Activated CD4-positive, alpha-beta T cell treated with anti-CD3 and anti-CD28 coated beads, Interleukin-2, amount 10 ng/mL, durations not matched to agents 24 days and 14 days (primary cell): ENCODE measurements at places on chromosomes 5 and 9. TPM values are rescaled to one million over a fixed set of nuclear protein-coding genes. Genes with fewer than 3 reads are reported as not detected.

DNA sequence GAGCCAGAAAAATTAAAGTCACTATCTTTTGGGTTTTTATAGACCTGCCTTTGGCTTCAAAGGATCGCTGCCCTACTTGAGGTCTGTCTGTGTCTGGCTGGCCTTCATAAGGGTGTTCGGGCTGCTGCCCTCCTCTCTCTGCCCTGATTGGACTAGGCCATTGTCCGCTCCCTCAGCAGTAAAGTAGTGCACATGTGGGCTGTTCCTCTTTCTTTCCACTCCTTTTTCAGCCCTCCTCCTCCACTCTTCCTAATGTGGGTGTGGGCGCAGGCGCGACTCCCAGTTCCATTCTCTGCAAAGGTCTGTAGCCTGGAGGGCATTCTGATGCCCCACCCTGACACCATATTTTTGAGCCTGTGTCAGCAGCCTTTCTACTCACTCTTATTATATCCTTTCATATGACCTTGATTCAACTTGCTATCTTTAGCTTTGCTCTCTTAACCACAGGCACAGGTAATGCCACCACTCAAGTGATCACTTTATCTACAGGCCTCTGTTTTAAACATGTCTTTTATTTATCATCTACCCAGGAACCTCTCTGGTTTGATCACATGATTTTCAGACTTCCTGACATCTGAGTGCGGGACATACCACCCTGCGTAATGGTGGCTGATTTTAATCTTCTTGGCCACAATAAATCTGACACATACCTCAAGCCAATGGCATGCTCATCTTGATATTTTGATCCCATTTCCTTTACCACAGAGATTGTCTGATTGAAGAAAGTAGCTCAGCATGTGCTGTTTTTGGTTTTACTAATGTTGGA is 144.5 kb downstream of the AOPEP start:
- peak; percentile 74 for DNase-seq

GRCh38 chr5:10669983-10670382 is 91.1 kb downstream of the DAP start:
- no peak for DNase-seq

- DNase-seq, result no peak
These were observed 138.6 kb downstream of the C5orf15 start for GRCh38 chr5:133829786-133830185.

DNA sequence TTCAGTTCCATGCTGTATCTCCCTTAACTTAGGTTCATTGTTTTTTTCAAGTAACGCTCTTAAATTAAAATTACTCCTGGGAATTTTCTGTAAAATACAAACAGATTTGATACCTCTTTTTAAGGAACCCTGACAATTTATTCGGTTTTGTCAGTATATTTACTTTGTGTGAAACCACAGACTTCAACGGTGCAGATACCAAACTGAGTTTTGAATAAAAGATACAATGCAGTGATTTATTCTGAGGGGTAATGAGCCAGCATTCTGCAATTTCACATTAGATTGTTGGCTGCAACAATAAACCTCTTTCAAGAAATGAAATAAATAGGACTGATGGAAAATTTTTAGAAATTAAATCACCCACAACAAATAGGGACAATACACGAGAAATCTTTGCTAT is 308.6 kb upstream of the EDIL3 start:
- no peak for DNase-seq

GRCh38 chr5:38060354-38060753 is 198.0 kb upstream of the EGFLAM start:
- no peak for DNase-seq

- peak; percentile 86 for DNase-seq
These were observed at the start of gene GBGT1 for GRCh38 chr9:133163504-133164172. TSS of gene GBGT1 (minus strand) at chr9:133163914. CDS start at chr9:133162412, 1,502 bp downstream.

DNA sequence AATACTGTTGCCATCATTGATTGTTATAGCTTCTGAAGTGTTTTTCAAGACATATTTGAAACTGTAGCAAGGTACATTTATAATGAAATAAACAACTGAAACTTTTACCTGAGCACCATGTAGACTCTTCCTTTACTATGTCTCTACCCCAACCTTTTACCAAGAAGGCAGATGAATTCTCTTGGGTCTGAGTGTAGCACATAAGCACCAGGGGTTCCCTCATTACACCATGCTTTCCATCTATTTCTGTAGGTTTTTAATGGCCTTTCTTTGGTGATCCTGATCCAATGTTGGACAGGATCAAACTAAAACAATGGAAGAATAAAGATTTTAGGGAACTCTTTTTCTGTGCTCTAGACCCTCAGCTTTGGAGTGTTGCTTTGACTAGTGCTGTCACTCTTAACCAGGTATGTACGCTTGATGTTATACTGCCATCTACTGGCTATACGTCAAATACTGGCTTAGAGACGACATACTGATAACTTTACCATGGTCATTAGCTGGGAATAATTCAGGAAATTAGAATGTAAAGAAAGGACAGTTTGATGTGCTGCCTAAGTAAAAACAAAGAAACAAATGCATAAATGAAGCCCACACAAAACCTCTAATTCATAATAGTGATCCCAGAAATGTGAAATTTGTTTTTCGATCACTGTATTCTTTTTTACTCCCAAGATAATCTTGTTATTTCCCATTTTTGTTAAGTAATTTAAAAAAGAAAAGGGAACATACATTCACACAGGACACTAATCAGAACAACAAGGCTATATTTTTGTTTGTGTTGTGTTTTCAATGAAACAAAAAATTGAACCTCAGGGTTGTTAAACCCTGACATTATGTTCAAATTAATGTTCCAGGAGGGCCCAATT is 30.7 kb downstream of the IFNW1 start:
- peak; percentile 81 for DNase-seq

GRCh38 chr9:89448381-89448780 is 49.5 kb downstream of the SEMA4D start:
- no peak for DNase-seq

GRCh38 chr5:138276402-138277054 is 2.1 kb upstream of the GFRA3 start:
- DNase-seq, result no peak

DNA sequence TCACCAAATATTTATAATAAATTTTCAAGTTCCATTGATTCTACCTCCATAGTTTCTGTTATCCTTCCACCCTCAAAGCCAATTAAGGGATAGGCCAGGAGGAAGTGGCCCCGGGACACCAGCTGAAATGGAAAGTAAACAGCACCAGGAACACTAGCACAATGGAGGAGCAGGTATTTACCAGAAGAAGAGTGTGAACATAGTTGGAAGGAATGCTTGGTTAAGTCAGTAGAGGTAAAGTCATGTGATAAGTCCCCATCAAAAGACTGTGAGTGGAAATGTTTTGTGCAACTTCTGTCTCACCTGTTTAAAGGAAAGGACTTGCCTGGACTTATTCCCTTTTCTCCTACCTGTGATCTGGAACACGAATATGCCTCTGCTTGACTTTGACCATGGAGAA is 146.7 kb upstream of the RAI14 start:
- DNase-seq, result no peak

DNA sequence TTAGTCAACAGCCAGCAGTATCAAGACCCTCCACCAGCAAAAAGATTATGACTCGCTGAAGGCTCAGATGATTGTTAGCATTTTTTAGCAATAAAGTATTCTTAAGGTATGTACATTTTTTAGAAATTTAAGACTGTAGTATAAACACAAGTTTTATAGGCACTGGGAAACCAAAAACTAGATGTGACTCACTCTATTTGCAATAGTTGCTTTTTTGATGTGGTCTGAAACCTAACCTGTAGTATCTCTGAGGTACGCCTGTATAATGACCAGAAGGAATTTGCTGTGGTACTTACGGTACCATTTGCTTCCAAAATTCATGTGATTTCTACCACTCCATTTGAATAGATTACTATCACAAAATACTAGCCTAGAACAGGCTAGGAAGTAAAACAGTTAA is 60.8 kb downstream of the WDR41 start:
- DNase-seq, result no peak

DNA sequence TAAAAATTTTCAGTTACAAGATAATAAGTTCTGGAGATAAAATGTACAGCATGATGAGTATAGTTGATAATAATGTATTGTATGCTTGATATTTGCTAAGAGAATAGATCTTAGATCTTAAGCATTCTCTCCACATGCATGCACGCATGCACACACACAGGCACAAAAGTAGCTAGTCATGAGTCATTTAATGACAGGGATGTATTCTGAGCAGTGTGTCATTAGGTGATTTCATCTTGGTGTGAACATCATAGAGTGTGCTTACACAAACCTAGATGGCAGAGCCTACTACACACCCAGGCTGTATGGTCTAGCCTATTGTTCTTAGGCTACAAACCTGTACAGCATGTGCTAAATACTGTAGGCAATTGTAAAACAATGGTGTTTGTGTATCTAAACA is 124.2 kb downstream of the PTTG1 start:
- DNase-seq, result no peak

DNA sequence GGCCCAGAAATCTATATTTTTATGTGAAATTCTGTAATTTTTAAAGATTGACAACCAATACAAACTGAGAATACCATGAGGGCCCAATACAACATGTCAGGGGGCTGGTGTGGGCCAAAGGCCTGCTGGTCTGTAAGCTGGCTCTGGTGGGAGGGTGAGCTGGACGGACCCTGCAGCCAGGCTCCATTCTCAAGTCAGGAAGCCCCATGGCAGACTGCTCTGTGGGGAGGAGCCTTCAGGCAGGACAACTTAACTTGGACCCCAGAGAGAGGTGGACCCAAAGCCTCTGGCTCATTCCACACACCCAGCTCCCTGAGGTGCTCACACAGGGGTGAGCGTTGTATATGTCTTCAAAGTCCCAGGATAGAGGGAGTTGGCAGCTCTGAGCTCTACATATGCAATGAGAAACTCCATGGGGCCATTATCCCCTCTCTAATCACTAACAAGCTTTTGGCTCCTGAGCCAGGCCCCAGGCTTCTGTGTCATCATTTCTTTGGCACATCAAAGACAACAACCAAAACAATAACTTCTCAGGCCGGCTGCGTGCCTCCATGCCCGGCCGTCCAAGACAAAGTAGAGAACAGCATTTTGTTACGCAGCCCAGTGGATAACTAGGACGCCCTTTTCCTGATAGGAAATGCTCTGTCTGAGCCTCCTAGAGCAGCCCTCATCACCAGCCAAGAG is 6.4 kb downstream of the SEPTIN8 start:
- DNase-seq, result no peak

GRCh38 chr5:152622628-152623027 is 217.5 kb upstream of the NMUR2 start:
- DNase-seq, result no peak

DNA sequence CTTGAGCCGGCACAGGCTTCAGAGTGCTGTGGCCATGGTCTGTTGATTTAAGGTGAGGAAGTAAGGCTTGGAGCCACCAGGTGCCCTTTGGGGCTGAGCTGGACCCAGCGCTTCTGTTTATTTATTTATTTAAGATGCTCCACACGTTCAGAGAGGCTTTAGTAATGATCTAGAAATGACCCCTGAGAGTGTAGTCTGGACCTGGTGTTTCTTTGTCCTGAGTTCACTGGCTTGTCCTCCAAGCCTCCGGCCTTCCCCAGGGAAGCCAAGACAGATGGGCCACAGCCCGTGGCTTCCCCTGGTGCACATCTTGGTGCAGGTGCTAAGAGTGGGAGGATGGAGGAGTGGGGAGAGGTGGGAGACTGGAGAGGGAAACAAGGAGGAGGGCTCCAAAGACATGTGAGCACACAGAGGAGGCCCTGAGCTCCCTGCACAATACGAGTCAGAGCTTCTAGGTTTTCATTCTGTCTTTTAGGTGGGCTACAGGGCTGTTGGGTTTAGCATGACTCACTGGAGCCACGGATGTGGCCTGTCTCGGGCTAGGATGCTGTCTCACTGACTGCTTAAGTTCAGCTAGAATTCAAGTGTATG is 56.9 kb downstream of the AHRR start:
- peak; percentile 78 for DNase-seq

DNA sequence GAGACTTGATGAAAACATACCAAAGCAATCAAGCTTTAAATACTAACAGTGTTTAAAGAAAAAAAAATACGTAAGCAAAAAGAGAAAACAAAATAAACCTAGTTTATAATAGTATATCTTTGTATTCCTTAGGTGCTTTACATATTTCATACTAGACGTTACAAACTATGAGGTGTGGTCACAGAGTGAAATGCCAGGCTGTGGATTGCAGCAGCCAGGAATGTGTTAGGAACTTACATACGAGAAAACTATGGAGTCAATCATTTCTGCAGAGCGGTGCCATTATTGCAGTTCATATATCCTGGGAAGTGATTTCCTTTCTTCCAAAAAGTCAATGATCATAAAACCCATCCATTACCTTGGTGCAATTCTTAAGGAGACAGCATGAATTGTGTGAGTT is 443.6 kb upstream of the GRAMD2B start:
- no peak for DNase-seq

GRCh38 chr5:83102364-83102980 is 25.1 kb downstream of the XRCC4 start:
- DNase-seq, result no peak

GRCh38 chr9:105328872-105329718 is 84.6 kb downstream of the SLC44A1 start:
- no peak for DNase-seq

- no peak for DNase-seq
These were observed 35.7 kb upstream of the OTULINL start for GRCh38 chr5:14545862-14546261.

GRCh38 chr5:32501071-32502002 is 56.8 kb upstream of the ZFR start:
- no peak for DNase-seq

DNA sequence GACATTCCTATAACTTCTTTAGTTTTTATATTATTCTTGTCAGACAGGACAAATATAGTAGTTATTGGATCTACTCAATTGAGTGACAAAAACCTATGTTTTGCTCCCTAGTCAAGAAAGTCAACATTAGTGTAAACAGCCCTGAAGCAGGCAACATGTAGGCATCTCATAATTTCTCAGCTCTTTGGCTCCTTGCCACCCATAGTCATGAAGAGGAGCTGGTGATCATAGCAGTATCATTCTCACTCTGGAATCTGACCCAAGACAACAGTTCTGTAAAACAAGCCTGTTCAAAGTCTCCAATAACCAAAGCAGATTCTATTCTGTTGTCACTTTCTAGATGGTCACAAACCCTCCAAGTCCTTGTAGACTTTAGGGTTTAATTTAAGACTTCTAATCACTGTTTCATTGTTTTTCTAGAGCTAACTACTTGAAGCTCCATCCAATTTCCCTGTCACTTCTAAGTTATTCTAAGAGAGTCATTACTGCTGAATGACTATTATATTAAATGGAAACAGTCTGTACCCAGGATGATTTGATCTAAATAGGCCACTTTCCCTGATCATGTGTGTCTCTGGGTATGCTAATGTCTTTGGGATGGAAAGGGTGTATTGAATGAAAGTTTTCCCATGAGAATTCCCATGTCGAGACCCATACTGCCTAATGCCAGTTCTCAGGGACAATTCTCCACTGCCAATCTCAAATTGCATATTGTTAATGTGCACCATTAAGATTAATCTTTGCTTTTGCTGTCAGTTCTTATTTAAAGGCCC is 533.3 kb downstream of the ACTL7B start:
- no peak for DNase-seq

GRCh38 chr5:164649266-164649665 is 1143.8 kb downstream of the MAT2B start:
- no peak for DNase-seq

- DNase-seq, result no peak
These were observed 8.7 kb upstream of the INSYN2B start for GRCh38 chr5:169988947-169989346.

The SHLD3 gene
- 4.7 and 5.1 TPM in 2 replicates for total RNA-seq

The WDR38 gene
- total RNA-seq, result not detected in 2 replicates

The PTGR1 gene
- total RNA-seq, result 1.7 and 2.0 TPM in 2 replicates

The MYMK gene
- not detected in 2 replicates for total RNA-seq

The ECSCR gene
- total RNA-seq, result 1.6 and 1.7 TPM in 2 replicates

The RGS7BP gene
- total RNA-seq, result not detected in 2 replicates

The C5 gene
- total RNA-seq, result 1.3 and 1.5 TPM in 2 replicates

The SPATA31C1 gene
- total RNA-seq, result not detected in 2 replicates

The RBM27 gene
- 28.9 and 33.2 TPM in 2 replicates for total RNA-seq

The FLT4 gene
- 1.7 and 2.0 TPM in 2 replicates for total RNA-seq

The TTC16 gene
- not detected in 2 replicates for total RNA-seq
